ENCODE measurements at places on chromosomes 2 and 18.

GRCh38 chr18:73842795-73843394 is 304.7 kb downstream of the FBXO15 start:
- peak; percentile 13 for DNase-seq

DNA sequence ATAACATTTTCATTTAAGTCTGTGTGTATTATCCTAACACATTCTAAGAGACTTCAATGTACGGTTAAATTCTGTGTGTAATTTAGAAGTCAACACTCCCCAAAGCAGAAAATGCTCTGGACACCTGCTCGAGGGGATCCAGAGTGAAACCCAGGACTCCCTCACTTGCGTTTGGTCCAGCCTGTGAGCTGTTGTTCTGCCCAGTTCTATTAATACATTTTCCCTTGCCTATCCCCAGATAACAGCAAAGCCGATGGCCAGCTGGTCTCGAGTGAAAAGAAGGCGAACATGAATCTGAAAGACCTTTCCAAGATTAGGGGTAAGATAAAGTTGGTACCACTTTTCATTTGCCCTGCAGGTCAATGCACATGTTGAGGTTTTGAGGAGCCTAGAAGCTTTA is 31.0 kb upstream of the SP100 start:
- no peak for DNase-seq

DNA sequence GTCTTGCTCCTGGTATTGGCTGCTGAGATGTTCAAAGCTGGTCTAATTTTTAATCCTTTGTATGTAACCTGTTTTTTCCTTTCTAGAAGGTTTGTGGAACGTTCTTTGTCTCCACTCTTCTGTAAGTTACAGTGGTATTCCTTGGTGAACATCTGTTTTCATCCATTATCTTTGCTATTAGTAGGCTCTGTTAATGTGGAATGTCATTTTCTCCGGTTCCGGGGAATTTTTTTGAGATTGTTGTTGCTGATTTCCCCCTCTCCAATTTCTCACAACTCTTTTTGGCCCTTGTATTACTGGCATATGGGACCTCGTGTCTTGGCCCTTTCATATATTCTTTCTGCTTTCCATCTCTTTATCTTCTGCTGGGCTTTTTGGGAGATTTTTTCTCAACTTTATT is 63.4 kb downstream of the LCLAT1 start:
- no peak for DNase-seq

- no peak for DNase-seq
These were observed 315.0 kb upstream of the SMIM21 start for GRCh38 chr18:75742516-75742915.

DNA sequence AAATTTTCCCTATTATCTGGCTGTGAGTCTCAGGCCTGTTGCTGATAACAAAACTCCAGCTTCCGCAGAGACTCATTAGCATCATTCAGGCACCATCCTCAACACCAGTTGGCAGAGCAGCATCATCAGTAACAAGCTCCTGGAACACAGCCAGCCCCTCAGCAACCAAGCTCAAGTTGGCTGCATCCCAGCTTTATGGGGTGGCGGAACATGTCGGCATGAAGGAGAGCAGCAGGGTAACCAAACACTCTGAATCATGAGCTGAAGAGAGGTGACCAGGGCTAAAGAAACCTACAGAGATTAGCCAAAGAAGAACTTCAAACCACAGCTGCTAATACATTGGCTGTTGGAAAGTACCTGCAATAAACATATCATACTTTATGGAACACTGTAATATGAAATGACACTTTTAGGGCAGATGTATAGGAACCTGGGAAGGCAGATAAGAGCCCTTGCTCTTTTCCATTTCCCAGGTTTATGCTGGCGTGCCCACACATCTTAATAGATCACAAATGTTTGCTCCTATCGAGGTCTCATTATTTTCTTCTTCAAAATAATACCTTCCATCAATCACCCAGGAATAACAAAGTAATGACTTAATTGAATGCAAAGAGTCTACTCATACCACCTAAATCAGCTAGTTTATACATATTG is 63.8 kb downstream of the PDE11A start:
- no peak for DNase-seq

DNA sequence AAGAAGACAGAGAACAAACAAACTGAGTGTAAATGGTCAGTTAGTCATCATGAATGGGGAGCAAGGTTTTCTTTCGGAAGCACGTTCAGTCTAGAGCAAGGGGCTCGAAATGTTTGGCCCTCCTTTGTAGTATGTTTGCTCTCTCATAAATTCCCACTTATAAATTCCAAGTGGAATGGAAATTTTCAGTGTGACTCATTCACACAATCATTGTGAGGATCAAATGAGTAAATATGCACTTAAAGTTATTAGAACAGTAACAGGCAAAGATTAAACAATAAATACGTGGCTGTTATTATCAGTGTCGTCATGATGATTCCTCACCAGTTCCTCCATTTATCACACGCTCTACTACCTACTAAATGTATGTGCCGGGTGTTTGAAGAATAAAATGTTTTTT is 10.5 kb downstream of the CNGA3 start:
- no peak for DNase-seq

DNA sequence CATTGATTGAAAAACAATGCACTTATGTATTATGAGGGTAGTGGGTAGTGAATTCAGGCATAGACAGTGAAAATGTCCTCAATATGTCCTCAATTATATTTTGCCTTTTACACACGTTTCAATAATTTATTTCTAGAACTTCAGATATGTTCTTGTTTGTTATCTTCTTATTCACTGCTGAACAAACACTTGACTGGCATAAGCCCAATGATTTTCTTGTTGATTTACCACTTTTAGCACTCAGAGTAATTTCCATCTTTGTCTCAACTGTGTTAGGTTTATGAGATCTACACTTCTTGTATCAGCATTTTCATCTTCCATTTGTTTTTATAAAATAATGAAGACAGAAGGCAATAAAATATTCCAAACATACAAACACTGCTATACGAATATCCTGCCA is 61.8 kb upstream of the DCC start:
- DNase-seq, result no peak

DNA sequence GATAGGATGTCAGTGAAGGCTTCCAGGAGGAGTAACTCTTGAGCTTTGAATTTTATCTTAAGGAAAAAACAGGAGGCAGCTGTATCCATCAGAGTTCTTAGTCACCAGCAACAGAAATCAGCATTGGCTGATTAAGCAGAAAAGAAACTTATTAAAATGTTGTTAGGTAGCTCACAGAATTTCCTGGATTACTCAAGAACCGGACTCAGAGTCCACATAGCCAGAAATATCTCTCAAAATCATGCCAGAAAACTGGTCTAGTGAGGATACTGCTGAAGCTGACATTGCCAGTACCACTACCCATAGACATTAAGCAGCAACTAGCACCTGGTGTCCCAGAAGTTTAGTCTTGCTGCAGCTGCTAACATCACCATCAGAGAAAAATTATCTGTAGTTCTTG is 10.1 kb upstream of the AFTPH start:
- no peak for DNase-seq

- DNase-seq, result no peak
These were observed 429.1 kb downstream of the RNF144A start for GRCh38 chr2:7346336-7346735.

DNA sequence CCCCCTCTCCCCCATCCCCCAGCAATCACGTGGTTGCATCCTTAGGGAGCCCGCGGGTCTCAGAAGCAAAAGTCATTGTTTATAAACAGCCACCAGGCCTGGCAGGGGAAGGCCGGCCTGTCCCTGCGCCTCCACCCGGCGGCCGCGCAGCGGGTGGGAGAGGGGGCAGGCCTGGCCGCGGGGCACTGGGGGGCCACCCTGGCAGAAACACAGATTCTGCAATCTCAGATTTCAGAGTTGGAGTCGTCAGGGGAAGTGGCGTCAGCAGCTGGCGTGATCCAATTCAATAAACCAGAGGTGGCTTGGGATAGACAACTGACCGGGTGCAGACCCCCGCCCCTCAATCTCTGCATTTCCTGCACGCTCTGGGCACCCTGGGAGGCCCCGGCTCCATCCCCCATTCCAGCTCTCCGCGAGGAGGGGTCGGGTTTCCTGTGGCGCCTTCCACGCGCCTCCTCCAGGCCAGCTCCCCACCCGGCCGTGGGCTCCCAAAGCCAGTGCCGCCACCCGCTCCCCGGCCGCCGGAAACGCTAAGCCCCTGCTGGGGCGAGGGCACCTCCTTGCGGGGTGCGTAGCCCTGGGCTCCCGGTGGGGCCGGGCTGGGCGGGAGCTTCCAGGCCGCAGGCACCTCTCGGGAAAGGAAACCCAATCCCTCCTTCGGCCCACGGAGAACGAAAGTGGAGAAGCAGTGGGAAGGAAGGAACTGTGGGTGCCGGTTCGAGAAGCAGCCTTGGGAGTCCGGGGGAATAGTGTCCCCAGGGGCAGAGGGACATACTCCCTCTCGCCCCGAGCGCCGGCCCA is 1.1 kb downstream of the BIN1 start:
- no peak for DNase-seq

DNA sequence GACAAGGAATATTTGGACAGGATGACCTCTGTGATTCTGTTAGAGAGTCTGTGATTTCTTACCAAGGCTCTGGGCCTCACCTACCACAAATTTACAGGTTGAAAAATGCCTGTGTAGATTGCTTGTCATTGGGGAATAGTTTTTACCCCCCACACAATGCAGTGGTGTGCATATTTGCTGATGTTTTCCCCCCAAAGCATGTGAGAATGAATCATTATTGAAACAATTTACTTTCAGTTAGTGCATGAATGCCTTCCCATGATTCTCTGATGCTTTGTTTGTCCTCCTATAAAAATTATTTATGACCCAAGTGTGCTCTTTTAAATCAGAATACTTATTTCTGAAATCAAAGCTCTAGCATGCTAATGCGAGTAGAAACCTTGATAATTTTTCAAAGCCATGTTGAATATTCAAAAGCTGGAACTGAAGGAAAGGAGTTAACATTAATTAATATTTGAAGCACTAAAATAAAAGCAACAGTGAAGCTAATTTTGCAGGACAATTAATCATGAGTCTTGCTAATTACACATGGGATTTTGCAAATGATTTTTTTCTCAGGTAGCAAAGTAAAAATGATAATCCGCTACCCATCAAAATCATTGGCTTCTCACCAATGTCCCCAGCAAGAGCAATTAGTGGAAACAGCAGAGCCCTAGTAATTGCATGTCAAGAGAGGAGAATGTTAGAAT is 361.2 kb upstream of the HNRNPA3 start:
- DNase-seq, result no peak

DNA sequence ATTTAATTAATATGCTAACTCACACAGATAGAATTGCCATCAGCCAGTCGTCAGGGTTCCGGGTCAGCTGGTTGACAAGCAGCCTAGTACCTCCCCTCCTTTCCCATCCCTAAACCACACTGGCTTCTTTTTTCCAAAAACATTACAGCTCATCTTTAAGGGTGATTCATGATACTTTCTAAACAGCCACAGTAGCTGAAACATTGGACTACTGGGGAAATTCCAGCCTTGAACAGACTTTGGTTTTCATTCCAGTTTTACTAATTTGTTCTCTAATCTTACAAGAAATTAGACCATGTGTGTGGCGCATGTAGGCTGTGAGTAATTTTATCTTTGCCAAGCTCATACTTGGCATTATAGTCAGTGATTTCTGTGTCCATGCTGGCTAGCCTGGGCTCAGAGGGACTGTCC is 110.8 kb downstream of the FMNL2 start:
- no peak for DNase-seq

GRCh38 chr2:163469561-163469962 is 266.2 kb downstream of the FIGN start:
- no peak for DNase-seq
